ENCODE measurements at places on chromosomes 11 and 22.
A peak's percentile ranks its signal among the peaks of the same experiment; 100 is the strongest.

DNA sequence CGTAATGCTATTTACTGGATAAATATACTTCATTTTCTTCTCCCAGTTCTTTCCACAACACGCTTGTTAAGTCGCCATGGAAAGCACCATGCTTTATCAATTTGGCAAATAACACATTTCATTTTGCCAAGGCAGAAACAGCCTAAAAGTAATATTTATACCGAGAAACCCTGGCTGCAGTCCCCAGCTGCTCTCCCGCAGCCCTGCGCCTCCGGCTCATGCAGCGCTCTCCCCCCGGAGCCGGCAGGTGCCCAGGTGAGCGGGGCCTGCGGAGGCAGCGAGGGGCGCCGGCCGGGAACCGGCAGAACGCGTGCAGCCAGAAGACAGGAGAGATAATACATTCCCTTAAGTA, 681 bp upstream of the ARHGEF12 start:
- no peak for DNase-seq

DNA sequence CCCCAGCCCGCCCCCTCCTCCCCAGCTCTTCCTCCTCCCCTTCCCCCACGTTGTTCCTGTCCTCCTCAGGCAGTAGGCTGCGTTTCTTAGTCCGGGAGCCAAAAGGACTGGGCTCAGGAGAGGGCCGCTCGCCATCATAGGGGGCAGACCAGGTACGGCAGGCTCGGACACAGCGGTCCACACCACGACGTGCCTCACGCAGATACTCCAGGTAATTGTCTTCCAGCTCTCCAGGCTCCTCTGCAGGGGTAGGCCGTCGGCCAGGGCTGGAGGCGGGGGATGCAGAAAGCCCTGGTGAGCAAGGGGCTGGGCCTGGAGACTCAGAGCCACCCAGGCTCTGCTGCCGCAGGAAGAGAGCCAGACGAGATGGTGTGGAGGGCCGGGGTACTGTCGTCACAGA, 12.4 kb downstream of the C11orf42 start:
- DNase-seq = no peak

GRCh38 chr22:22401381-22401780, 107.2 kb downstream of the ZNF280B start:
- DNase-seq = no peak

DNA sequence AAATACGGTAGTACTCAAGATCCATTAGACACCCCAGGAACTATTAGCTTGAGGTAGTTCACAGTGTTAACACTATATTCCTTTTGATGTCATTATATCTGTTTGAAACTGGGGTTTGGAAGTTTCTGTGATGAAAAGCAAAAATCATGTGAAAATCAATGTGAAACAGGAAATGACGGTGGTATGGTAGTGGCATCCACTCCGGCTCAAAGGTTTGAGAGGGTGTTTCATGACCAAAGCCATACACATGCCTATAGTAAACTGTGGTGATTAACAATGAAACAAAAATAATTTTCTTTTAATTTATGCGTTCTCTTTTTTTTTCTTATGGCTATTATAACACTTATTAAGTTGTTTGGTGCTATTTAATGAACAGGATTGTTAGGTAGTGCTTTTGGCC, 10.9 kb downstream of the RAB38 start:
- DNase-seq = no peak

GRCh38 chr22:46842606-46843005, 80.2 kb downstream of the TBC1D22A start:
- no peak for DNase-seq

DNA sequence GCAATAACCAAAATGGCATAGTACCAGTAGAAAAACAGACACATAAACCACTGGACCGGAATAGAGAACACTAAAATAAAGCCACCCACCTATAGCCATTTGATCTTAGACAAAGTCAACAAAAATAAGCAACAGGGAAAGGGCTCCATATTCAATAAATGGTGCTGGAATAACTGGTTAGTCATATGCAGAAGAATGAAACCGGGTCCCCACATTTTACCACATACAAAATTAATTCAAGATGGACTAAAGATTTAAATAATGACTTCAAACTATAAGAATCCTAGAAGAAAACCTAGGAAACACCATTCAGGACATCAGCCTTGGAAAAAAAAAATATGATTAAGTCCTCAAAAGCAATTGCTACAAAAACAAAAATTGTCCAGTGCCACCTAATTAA, 30.1 kb upstream of the NOX4 start:
- DNase-seq = no peak

DNA sequence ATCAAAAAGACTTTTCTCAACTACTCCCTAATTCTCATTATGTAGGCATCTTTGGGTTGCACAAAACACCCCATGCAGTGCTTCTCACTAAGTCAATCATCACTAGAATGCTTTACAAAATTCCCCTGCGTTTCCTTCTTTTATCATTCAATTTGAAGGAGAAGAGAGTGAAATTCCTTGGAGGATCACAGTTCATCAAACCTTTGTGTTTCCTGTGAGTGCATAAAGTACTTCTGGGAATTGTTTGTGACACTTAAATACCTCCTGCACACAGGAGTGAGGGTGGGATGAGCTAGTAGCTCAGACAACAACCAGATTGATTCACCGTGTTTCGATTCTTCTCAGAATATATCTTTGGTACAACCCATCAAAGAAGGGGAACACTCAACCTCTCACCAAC, 3.7 kb upstream of the OR5AR1 start:
- DNase-seq = no peak

DNA sequence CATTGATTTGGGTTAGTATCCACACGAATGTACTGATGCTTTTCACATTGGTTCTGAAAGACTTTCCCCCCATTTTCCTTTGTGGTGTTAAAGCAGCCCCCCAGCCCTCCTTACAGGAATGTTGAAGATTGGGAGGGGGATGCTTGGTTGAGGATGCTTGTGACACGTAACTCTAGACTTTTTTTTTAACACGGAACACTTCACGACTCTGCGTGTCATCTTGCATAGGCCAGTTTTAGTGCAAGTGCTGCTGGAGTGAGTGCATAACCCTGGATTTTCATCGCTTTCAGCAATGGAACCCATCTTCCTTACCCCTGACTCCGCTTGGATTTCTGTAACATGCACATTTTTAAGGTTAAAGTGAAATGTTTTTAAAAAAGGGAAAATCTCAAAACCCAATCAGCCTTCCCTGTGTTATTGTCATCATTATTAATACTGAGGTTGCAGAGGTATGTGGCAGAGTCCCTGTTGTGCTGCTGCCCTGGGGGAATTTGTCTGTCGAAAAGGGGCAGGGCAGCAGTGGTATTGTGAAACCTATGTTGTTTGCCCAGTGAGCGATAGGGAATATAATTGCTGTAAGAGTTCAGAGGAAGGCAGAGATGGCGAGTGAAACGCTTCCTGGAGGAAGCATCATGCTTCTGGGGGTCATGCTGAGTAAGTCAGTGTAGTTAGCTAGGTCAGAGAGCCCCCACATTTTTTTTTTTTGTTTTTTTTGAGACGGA, 12.1 kb downstream of the CECR2 start:
- no peak for DNase-seq

GRCh38 chr22:20062766-20063083, 17.3 kb upstream of the DGCR8 start:
- DNase-seq = no peak

- DNase-seq = no peak
Measured at GRCh38 chr11:3201112-3201581, 17.5 kb downstream of the MRGPRG start.

GRCh38 chr22:48537343-48537680, 1290.4 kb downstream of the BRD1 start:
- no peak for DNase-seq

DNA sequence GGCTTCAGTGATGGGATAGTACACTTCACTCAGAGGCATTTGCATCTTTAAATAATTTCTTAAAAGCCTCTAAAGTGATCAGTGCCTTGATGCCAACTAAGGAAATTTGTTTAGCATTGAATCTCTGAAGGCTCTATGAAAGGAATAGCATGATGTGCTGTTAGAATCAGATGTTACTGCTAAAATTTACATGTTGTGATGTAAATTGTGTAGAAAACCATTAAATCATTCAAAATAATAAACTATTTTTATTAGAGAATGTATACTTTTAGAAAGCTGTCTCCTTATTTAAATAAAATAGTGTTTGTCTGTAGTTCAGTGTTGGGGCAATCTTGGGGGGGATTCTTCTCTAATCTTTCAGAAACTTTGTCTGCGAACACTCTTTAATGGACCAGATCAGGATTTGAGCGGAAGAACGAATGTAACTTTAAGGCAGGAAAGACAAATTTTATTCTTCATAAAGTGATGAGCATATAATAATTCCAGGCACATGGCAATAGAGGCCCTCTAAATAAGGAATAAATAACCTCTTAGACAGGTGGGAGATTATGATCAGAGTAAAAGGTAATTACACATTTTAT, 4.6 kb downstream of the MALAT1 start:
- DNase-seq = peak; percentile 70

- no peak for DNase-seq
Measured at GRCh38 chr11:118618991-118619375, 11.6 kb downstream of the PHLDB1 start.

DNA sequence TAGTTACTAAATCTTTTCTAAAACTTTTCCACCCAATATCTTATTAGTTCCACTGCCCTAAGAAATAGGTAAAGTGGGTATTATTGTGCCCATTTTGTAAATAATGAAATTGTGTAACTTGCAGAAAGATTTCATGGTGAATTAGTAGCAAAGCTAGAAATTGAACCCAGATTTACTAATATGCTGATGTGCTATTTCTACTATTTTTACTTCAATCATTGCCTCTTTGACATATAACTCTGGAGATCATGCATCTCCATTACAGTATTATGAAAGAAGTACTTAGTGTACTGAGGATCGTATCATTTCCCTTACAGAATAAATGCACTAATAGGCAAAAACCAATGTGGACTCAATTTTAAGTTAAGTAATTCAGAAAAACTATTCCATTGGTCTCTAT, 119.0 kb downstream of the CSTPP1 start:
- DNase-seq = no peak

GRCh38 chr11:69637941-69638871, 2.8 kb upstream of the CCND1 start:
- DNase-seq = no peak

- no peak for DNase-seq
Measured at GRCh38 chr11:19664886-19665548, 47.6 kb upstream of the NAV2 start.

DNA sequence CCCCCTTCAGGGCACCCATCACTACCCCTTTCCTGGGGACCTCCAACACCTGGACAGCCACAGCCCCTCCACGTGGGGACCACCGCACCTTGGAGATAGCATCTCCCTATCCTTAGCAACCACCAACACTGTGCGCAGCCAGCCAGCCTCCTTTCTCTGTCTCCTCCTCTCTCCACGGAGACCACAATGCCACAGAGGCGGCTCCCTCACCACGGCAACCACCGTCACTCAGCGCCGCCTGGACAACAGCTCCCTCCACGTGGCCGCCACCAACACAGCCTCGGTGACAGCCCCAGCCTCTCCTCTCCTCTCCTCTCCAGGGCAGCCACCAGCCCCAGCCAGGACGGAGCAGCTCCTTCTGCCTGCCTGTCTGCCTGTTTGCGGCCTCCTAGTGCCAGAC, 10.5 kb downstream of the ELFN2 start:
- DNase-seq = no peak

- DNase-seq = no peak
Measured at GRCh38 chr22:38176170-38176741, 5.4 kb downstream of the PLA2G6 start.

GRCh38 chr11:77557553-77557952, 32.2 kb upstream of the AQP11 start:
- no peak for DNase-seq

GRCh38 chr22:45908961-45909360, 68.0 kb downstream of the WNT7B start:
- DNase-seq = no peak

GRCh38 chr22:49207008-49208003, 620.4 kb downstream of the BRD1 start:
- no peak for DNase-seq

DNA sequence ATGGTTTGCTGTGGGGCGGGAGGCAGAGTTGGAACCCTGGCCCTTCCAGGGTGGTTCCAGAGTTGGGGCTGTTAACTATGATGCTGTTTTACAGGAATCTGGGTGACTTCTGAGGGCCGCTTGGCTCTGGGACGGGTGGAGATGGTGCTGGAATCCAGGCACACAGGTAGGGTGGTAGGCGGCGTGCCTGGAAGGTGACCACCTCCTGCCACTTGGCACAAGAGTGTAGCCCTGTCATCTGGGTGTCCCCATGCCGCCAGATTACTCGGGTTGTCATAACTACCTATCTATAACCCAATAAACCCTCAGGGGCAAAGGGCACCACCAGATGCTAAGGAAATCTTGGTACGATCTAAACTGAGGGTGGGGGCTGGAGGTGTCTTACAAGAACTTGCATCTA, 1.3 kb downstream of the CARS1 start:
- DNase-seq = no peak

Data from hematopoietic multipotent progenitor cell treated with erythropoietin and hydrocortisone succinate and interleukin-3 and kit ligand, for 17 days (in vitro differentiated cells).